ENCODE measurements at places on chromosomes 4 and X. TPM values are rescaled to one million over a fixed set of nuclear protein-coding genes. Genes with fewer than 3 reads are reported as not detected.

DNA sequence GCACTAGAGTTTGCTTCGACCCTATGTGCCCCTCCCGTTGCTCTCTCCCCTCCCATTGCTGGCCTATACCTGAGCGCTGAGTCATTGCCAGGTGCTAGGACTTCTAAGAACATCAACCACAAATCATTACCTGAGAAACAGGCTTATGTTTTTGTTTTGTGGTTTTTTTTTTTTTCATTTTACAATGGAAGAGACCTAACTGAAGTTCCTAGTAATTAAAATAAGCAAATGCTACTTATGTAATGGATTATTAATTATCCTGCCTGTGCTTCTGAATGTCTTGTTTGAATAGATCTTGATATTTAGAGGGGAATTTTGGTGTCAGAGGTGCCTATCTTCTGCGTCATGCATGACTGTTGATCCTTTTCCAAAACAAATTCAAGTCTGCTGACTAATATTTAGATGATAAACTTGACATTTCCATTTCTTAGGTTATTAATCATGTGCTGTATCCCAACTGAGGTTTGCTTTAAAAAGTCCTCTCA lies 275.4 kb upstream of the CPEB2 start:
- no peaks in the 10 kb centered on the region for H3K27me3 ChIP-seq
- H3K27ac ChIP-seq = peak overlapping the region; percentile 13
- peaks cover 4% of the 10 kb centered on the region for H3K36me3 ChIP-seq
- H3K4me1 ChIP-seq = peaks cover 17% of the 10 kb centered on the region
- DNase-seq = peak; percentile 54

DNA sequence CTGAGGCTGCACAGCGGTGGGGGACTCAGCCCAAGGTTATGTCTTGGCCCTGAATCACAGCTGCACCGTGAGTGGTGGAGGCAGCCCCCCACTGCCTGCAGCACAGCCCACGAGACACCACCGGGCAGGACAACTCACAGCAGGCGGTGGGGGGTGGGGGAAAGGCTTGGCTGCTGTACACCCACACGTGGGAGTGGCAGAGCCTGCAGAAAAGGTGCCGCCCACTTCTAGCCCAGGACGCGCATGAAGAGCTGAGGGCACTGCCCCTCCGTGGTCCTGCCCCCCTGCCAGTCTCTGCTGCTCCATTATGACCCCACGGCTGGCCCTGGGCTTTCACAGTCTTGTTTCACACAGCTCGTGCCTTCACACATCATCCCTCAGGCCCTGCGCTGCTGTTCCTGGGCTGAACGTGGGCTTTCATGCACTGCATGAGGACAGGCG lies 40.8 kb downstream of the FGFRL1 start:
- H3K36me3 ChIP-seq = peaks cover 3% of the 10 kb centered on the region
- no peak for DNase-seq
- H3K27me3 ChIP-seq = peaks cover 22% of the 10 kb centered on the region
- no peaks in the 10 kb centered on the region for H3K4me1 ChIP-seq
- H3K27ac ChIP-seq = no peak overlapping the region
- peak overlapping the region; percentile 19 for H3K4me3 ChIP-seq

DNA sequence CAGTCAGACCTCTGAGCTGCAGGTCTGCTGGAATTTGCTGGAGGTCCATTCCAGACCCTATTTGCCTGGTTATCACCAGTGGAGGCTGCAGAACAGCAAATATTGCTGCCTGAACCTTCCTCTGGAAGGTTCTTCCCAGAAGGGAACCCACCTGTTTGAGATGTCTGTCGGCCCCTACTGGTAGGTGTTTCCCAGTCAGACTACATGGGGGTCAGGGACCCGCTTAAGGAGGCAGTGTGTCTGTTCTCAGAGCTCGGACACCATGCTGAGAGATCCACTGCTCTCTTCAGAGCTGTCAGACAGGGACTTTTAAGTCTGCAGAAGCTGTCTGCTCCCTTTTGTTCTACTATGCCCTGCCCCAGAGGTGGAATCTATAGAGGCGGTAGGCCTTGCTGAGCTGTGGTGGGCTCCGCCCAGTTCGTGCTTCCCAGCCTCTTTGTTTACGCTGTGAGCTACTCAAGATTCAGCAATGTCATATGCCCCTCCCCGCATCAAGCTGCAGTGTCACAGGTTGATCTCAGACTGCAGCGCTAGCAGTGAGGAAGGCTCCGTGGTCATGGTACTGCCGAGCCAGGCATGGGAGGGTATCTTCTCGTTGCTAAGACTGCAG lies 44.1 kb upstream of the KDR start:
- no peak overlapping the region for H3K27ac ChIP-seq
- no peaks in the 10 kb centered on the region for H3K36me3 ChIP-seq
- H3K4me3 ChIP-seq = peak overlapping the region; percentile 14
- H3K27me3 ChIP-seq = no peaks in the 10 kb centered on the region
- peak; percentile 48 for DNase-seq

DNA sequence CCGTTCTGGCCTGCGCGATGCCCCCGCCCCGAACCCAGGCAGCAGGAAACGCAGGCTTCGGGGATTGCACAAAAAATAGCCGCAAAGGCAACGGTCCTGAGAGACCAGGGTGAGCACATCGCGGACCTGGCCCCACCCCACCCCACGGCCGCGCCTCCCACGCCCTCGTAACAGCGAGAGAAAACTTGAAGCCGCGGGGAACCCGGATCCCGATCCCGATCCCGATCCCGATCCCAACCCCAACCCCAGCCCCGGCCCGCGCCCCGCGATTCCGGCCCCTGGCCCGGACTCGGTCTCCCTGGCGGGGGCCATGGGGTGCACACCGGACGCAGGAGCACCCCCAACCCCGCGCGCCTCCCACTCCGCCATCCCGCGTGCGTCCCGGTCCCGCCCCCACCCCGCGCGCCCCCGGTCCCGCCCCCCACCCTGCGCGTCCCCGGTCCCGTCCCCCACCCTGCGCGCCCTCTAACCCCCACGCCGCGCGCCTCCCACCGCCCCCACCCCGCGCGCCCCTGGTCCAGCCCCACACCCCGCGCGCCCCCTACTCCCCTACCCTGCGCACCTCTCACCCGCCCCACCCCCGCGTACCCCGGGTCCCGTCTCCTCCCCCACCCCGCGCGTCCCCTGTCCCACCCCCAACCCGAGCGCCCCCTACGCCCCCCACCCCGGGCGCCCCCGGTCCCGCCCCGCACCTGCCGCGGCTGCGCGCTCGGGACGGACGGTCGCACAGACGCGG lies 29.0 kb downstream of the NOP14 start:
- H3K27me3 ChIP-seq = no peaks in the 10 kb centered on the region
- peaks cover 62% of the 10 kb centered on the region for H3K36me3 ChIP-seq
- peaks cover 18% of the 10 kb centered on the region for H3K4me1 ChIP-seq
- H3K27ac ChIP-seq = peak overlapping the region; percentile 85
- peak overlapping the region; percentile 67 for H3K4me3 ChIP-seq

The HMGB3 gene
- 99.4 TPM for total RNA-seq

The IL2RG gene
- 0.57 TPM for total RNA-seq

The COX18 gene
- 7.8 TPM for total RNA-seq
